HFFc6 (cell line): ENCODE measurements at places on chromosomes 12 and 14. TPM values are rescaled to one million over a fixed set of nuclear protein-coding genes. Genes with fewer than 3 reads are reported as not detected.

- no peak for DNase-seq
Measured at GRCh38 chr12:89363084-89363483, 10.8 kb upstream of the DUSP6 start.

DNA sequence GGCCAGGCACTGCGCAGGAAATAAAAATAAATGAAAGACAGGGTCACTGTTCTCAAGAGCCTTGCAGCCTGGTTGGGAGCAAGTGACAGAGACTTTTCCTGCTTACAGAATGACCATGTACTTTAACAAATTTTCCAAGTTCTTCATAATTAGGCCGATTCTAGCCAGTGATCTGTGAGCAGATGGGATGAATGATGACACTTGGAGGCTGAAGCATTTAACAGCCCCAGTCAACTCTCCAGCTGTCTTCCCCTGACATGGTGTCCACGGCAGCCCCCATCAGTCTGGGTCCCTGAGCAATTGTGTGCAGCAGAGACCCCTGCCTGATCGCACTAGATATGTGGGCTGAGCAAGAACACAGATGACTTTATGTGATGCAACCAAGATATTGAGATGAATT lies 198.8 kb downstream of the NTF3 start:
- DNase-seq = no peak

GRCh38 chr12:22413592-22413991 lies 79.1 kb upstream of the ST8SIA1 start:
- DNase-seq = no peak

DNA sequence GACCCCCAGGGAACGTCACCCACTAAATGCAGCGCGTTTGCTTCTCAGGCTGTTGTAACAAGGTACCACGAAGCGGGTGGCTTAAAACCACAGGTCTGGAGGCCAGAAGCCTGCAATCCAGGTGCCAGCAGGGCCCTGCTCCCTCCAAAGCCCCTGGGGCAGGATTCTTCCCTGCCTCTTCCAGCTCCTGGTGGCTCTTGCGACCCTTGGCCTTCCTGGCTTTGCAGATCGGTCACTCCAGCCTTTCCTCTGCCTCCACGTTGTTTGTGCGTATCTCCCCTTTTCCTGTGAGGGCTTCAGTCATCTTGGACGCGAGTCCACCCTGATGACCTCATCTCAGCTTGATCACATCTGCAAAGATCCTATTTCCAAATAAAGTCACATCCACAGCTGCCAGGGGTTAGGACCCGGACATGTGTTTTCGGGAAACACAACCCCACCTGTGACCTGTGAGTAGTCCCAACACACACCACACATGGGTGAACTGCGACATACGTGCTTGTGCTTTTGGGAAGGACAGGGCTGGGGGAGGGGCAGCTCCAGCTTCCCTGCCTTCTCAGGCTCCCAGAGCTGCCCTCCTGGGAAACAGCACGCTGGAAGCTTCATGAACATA lies 114.5 kb upstream of the NCOR2 start:
- no peak for DNase-seq

DNA sequence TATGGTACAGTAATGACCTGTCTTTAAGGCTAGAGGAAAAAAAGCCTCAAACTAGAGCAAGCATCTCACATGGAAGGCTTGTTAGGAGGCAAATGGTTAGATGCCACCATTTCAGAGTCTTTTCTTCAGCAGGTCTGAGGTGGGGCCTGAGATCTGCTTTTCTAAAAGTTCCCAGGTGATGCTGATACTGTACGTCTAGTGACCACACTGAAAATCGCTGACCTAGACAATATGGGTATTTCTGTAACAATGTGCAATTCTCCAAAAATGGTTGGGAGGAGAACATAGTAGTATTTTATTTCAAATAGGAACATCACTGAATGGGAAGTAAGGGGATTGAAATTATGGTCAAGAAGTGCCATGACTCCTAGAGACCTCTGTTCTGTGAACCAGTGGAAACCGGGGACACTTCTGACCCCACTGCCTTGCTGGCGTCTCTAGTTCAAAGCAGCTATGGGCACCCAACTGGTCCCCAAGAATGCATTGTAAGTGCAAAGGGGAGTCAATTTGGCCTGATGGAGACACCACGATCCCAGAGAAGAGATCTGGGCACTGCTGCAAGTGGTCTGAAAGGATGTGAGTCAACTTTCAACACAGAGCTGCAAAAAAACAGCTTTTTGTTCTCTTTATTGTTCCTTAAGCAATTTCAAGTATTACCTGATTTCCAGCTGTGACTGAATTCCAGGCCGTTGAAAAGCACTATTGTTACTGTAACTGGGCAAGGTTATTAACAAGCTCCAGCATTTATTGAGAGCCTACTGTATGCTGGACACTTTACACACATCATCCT lies 54.4 kb upstream of the PLEKHG7 start:
- DNase-seq = no peak

- no peak for DNase-seq
Measured at GRCh38 chr12:97022536-97023230, 115.6 kb downstream of the NEDD1 start.

SERPINA1 gene
- not detected in 3 replicates for total RNA-seq

LHX5 gene
- total RNA-seq = not detected in 2 replicates
